ENCODE measurements at places on chromosomes 7 and 10.
A peak's percentile ranks its signal among the peaks of the same experiment; 100 is the strongest.

DNA sequence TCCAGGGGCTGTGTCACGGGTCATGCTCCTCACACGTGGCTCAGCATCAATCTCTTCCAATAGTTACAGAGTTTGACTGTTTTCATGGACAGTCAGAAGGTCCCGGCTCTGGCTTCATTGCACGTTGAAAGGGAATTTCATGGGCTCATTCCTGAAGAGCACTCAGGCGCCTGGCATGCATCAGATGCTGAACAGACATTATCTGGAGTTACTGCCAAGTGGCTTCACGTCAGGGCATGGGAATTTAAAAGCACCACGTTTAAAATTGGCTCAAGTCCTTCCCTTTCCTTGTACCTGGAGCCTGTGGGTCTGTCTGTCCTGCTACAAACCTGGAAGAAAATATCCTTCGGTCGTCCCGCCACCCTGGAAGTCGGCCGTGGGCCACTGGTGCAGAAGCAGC lies 50.4 kb downstream of the CFAP46 start:
- DNase-seq = no peak

DNA sequence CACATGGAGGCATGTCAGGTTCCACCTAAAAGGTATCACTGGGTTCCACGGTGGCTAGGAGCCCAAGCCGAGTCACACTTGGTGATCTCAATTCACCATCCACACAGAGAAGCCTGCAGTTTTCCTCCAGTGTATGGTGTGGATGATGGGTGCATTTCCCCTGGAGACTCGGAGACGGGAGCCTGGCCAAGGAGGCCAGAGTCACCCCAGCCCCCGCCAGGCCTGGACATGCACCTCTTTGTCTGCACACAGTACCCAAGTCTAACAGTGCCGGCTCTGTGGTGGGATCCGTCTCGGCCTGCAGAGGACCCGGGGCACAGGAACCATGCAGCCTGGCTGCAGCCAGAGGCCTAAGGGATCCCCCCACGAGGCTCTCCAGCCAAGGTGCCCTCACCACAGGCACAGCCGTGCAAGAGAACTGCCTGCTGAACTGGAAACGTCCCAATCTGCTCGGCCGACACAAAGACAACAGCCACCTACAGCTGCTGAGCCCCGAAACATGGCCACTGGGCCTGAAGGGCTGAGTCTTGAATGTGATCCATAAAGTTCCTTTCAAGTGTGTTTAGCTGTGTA lies 75.2 kb downstream of the DIP2C start:
- no peak for DNase-seq

DNA sequence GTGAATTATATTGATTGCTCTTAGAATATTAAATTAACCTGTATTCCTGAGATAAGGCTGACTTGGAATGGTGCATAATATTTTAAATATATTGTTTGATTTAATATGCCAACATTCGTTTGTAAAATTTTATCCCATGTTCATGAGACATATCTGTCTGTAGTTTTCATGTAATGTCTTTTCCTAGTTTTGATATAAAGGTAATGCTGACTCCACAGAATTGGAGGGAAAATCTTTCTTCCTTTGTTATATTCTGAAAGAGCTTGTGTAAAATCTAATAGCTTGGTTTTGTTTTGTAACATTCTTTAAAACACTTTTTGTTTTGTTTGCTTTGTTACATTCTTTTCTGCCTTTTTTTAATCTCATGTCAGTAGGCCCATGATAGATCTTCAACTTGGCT lies 657.0 kb downstream of the DNAJB9 start:
- no peak for DNase-seq

- no peak for DNase-seq
These were observed 73.3 kb downstream of the ZMIZ1 start for GRCh38 chr10:79142064-79142491.

- DNase-seq = no peak
These were observed 152.5 kb downstream of the PPP1R9A start for GRCh38 chr7:95059842-95060313.

GRCh38 chr10:73878365-73878764 lies 4.0 kb upstream of the CAMK2G start:
- DNase-seq = no peak

DNA sequence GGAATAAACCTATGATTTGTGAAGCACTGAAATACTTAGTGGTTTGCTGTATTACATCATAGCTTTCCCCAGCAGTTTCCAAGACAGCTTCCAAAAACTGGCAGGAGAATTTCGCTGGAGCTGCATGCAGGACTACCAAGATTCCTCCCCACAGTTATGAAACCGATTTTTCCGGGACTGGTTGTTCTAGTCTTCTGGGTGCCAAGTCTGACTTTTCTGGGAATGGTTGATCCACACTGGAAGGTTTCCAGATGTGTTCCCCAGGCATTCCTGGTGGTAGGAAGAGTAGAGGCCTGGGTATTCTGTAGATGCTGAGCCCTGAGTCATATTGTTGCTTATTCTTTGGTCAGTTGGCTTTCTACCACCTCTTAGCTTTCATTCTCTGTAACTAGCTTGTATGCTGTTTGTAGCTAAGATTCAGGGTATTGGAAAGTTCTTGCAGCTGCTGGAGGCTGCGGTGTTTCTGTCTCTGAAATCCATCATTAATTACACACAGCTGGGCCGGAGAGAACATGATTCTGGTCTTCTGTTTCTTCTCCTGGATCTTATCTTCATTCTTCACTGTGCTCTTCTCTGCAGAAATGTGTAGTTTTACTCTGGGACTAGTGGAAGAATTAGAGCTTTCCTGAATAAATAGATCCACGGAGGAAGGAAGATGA lies 6.3 kb downstream of the ABCC2 start:
- no peak for DNase-seq

DNA sequence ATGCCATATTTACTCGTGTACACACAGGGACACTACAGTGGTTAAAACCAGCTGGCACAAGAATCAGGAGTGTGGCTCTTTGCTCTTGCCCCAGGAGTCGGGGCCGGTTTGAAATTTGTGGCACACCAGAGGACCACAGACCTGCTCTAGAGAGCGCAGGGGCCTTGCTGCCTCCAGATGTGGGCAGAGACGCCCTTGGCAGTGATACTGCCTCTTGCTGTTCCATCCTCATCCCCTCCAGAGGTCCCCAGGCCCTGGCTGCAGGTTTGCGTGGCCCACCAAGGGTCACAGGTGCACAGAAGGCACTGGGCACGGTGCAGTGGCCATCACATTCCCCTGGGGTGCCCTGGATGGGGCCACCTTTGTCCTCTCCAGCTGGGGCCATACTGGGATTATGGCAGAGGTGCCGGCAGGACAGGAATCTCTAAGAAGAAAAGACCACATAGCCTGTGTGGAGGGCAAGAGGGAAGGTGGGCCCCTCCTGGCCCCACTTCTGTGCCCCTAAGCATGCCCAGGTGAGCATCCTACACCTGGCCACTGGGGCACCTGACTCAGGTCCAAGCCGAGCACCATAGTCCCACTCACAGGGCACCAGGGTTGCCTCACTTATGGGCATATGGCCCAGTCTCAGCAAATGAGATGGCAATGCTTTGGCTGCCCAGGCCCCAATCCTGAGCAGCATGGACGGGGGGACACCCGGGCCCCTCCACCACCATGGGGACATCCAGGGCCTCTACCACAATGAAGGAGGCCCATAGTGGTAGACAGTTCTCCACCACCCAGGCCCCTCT lies 45.6 kb downstream of the FOXL3 start:
- DNase-seq = no peak

DNA sequence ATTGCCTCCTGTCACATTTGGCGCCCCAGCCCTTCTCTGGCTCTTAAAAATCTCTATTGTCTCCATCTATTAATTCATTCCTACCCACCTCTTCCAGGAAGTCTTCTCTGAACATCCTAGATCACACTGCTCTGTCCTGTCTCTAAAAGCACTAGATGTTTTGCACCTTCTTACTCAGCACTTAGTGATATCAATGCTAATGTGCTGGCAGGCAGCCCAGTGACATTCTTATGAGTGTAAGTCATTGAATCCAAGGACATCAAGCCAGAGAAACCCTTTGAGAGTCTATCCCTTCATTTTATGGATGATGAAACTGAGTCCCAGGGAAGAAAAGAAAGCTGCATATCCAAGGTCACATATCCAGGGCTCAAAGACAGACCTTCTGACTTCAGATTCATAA lies 48.3 kb upstream of the PAX2 start:
- no peak for DNase-seq

DNA sequence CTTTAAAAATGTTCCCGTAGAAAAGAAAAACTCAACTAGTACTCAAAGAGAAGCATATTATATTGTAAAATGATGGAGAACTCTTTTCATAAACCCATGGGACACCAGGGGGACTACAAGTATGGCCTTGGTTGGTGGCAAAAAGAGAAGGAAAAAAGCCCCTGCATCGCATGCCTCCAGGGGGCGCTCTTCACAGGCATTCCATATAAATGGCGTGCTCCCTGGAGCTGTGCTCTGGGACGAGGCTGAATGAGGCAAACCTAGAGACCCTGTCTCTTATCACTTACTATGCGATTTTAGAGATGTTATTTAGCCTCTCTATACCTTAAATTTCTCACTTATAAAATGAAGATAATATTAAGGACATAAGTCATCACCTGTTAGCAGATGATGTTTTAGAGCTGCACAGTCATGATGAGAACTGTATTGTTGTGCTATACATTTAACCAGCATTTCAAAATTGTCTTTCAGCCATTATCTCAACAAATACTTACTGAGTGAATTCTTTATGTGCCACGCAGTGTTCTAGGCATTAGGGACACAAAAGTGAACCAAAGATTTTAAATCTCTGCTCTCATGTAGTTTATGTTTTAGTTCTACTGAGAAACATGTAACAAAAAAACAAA lies 105.8 kb downstream of the ARHGAP21 start:
- DNase-seq = no peak

DNA sequence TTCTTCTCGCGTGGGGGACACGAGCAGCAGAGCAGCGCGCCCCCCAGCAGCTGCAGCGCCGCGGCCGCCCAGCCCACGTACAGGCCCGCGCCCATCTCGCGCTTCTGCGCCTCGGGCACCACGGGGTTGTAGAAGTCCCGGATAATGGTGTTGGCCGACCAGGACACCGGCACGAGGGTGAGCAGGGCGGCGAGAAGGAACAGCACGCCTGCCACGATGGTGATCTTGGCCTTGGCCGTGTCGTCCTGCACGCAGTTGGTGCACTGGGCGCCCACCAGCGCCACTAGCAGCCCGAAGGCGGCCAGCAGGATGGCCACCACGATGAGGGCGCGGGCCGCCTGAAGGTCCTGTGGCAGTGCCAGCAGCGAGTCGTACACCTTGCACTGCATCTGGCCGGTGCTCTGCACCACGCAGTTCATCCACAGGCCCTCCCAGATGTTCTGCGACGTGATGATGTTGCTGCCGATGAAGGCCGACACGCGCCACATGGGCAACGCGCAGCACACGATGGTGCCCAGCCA lies 529 bp downstream of the CLDN3 start:
- no peak for DNase-seq

- peak; percentile 76 for DNase-seq
These were observed 23.1 kb downstream of the MDFIC start for GRCh38 chr7:114944745-114945625.

GRCh38 chr10:125060826-125061556 lies 99.4 kb downstream of the CTBP2 start:
- peak; percentile 94 for DNase-seq

DNA sequence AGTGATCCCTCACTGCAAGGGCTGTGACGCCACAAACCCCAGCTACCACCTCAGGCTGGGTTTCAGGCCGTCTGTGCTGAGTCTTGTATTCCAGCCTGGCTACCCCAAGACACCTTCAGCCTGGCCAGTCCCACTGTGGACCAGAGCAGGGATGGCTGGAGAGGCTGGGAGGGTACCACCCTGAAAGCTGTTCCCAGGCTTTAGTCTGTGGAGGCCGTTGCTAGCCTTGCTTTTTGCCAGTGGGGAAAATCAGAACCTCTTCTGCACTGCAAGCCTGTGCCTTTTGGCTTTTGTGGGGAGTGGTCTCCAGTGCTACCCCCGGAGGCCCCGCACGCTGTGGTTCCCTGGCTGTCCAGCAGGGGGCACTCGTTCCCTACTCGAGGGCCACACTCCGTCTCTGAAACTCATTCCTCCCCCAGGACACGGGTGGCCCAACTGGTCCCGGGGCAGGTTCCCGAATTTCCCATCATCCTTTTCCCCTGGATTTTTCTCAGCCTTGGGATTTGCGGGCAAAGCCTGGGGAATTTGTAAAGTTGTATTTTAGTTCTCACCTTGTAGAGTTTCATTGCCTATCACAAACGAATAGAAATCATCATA lies 128.4 kb upstream of the BTBD16 start:
- no peak for DNase-seq

- DNase-seq = no peak
These were observed 73.8 kb upstream of the SFMBT2 start for GRCh38 chr10:7484456-7485243.

- no peak for DNase-seq
These were observed 84.3 kb upstream of the ADRB1 start for GRCh38 chr10:113959383-113959760.

GRCh38 chr10:132446661-132447445 lies 49.9 kb downstream of the PWWP2B start:
- DNase-seq = no peak

- DNase-seq = no peak
These were observed 8.5 kb downstream of the LRRC18 start for GRCh38 chr10:48931188-48931587.

GRCh38 chr7:96558530-96558929 lies 151.1 kb downstream of the SEM1 start:
- DNase-seq = no peak

DNA sequence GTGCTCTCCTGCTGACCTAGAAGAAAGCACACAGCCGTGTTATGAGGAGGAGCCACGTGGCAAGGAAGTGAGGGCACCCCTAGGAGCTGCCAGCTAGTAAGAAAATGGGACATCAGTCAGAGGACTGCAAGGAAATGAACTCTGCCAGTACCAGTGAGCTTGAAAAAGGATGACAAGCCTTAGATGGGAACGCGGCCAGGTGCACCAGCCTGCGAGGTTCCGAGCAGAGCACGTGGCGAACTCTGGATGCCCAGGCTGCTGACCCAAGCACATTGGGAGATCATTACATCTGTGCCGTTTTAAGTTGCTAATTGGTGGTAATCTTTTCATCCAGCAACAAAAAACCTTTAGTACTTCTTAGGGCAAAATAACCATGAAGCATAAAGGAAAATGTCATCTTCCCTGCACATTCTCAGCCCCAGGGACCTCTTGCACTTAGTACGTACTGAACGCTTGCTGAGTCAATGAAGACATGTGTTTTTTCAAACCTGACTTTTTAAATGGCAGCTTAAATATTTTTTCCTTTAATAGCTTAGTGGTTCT lies 69.4 kb downstream of the AMZ1 start:
- no peak for DNase-seq

- no peak for DNase-seq
These were observed 3.8 kb downstream of the LCOR start for GRCh38 chr10:96835899-96836298.

GRCh38 chr10:34467364-34467763 lies 347.7 kb downstream of the PARD3 start:
- no peak for DNase-seq

All from brain pericyte (primary cell).